ENCODE measurements at places on chromosomes 11 and 22.

GRCh38 chr11:58992489-58992888 lies 53.2 kb downstream of the GLYATL1 start:
- DNase-seq = no peak

GRCh38 chr11:62923601-62924411 lies 2.6 kb upstream of the CHRM1 start:
- no peak for DNase-seq

- DNase-seq = no peak
These were observed 21.3 kb downstream of the STX3 start for GRCh38 chr11:59776210-59777066.

- DNase-seq = peak; percentile 58
These were observed 9.4 kb downstream of the PGM2L1 start for GRCh38 chr11:74388678-74389327.

DNA sequence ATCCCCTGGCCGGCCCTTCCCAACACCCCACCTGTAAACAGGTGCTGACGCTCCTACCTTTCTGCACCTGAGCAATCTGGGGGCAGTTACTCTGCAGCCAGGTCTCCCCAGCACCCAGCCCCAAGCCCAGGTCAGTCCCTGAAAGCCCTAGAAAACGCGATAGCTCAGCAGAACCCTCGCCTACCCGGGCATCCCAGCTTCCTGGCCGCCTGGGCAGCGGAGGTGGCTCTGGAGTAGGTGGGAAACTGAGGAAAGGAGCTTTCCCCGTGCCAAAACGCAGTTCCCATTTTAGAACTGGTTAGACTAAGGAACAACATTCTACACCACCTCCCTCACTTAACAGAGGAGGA lies 445 bp downstream of the SYTL2 start:
- no peak for DNase-seq
